ENCODE measurements at places on chromosomes 2 and 18.

- DNase-seq: no peak
Observed at GRCh38 chr18:49597157-49597931, 35.5 kb downstream of the LIPG start.

DNA sequence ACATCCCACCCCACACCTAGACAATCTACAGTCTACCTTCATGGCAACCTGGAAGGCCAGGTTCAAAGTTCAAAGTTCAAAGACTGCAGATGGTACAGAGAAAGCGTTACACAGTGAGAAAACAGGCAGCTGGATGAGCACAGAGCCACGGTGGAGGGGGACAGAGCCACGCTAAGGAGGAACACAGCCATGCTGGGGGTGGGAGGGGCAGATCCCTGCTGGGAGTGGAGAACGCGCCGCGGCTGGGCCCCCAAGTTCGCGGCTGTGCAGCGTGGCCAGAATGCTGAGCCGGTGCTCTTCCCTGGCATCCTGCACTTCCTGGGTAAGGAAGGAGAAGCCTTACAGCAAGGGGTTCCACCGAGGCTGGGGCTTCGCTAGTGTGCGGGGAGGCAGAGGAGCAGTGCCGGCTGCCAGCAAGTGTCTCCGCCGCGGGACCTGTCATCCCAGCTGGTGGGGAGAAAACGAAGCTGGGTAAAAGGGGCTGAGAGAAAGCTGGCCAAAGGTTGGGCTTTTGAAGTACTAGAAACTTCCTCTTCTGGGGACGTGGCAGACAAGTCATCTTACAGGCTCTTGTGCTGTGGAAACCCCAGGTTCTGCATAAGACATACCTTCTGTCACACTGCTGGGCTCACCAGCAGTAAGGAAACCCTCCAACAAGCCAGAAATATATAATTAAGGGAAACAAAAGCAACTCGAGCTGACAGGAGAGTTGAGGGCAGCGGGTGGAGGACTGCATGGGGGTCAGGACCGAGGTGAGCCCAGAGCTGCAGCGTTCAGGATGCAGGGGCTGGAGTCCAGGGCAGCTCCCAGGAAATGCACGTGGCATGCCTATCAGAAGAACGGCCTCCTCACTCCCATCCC is 115.5 kb downstream of the HDAC4 start:
- DNase-seq: no peak

GRCh38 chr18:45745817-45746461 is 22.0 kb downstream of the SLC14A1 start:
- no peak for DNase-seq

DNA sequence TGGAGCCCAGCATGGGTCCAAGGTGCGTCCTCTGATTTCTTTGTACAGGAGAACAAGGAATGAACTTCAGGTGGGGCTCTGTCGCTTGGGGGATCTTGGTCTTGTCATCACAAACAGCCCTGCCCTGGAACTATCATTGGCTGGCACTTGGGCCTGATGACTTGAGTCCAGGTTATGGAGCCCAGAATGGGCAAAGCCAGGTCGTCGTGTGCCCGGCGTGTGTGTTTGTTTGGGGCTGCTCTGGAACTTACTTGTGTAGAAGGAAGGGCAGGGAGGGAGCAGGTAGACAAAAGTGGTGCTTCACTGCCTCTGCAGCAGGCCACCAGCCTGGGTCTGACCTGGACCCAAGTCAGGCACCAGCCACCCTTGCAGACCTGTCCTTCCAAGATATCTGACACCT is 306.3 kb upstream of the HS6ST1 start:
- DNase-seq: no peak

DNA sequence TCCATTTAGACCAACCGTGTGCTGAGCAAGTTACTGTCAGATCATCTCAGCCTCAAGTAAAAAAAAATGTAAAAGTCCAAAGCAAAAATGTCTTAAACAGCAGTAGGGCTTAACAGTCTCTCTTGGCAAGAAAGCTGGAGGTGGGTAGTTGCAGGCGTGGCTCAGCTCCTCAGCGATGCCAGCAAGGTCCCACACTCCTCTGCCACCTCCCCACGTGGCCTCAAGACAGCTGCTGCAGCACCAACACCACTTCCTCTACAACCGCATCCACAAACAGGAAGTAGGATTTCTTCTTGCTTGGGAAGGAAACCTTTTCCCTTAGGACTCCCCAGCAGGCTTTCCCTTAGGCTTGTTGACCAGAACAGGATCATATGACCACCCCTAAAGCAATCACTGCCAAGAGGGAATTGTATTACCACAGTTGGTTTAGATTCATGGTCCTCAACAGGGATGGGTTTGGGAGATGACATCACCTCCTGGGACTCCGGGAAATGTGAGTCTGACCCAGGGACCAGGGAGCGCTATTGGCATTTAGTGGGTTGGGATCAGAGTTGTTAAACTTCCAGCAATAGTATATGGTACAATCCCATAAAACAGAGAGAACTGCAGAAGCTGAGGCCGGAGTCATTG is 97.1 kb downstream of the MAPK4 start:
- no peak for DNase-seq

- no peak for DNase-seq
Observed at GRCh38 chr18:23401400-23402347, 51.4 kb upstream of the RIOK3 start.

GRCh38 chr2:122072666-122073065 is 317.2 kb downstream of the TSN start:
- DNase-seq: no peak

GRCh38 chr18:22505141-22505591 is 87.5 kb upstream of the CTAGE1 start:
- DNase-seq: no peak

- no peak for DNase-seq
Observed at GRCh38 chr2:203804070-203804469, 63.5 kb upstream of the CTLA4 start.

- DNase-seq: no peak
Observed at GRCh38 chr2:69499966-69500365, 62.7 kb upstream of the NFU1 start.

DNA sequence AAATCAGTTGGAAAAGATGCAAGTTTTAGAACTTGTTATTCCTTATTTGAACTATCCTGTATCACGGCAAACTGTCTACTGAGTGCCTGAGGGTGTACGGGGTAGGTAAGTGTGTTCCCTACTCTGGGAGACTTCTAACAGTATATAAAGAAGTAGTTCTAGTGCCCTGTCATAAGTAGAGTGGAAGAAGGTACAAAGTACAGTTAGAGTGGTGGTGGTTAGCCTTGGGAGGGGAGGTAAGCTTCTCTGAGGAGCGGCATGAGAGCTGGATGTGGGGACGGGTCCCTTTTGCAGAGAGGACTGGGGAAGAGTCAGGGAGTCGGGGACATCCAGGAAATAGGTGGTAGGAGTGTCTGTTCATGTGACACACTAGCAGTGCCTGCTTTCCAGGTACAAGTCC is 48.5 kb downstream of the DGKD start:
- DNase-seq: no peak

- no peak for DNase-seq
Observed at GRCh38 chr2:240440251-240440650, 4.8 kb downstream of the GPC1 start.

- DNase-seq: no peak
Observed at GRCh38 chr2:1350111-1350510, 63.2 kb upstream of the TPO start.

DNA sequence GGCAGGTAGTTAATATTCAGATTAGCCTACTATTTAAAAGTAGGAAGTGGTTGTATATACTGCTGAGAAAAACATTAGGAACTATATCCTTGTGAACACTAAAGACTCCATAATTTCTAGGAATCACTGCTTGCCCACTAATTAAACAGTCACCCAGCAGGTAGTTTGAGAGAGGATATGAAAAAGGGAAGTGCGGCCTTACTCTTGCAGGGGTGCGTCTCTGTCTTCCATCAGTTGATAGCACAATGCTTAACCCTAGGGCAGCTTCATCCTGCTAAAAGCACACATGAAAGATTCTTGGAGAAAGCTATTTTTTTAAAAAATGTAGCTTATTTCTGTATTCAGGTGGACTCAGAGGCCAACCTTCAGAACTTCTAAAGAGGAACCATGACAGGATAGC is 53.1 kb upstream of the ATP5MC3 start:
- no peak for DNase-seq

GRCh38 chr2:231682603-231683291 is 25.6 kb upstream of the PTMA start:
- no peak for DNase-seq

GRCh38 chr2:216575465-216575864 is 57.8 kb upstream of the IGFBP2 start:
- no peak for DNase-seq

- no peak for DNase-seq
Observed at GRCh38 chr18:50665519-50665918, 105.6 kb downstream of the MAPK4 start.

GRCh38 chr2:49754381-49754780 is 600.1 kb upstream of the FSHR start:
- no peak for DNase-seq

DNA sequence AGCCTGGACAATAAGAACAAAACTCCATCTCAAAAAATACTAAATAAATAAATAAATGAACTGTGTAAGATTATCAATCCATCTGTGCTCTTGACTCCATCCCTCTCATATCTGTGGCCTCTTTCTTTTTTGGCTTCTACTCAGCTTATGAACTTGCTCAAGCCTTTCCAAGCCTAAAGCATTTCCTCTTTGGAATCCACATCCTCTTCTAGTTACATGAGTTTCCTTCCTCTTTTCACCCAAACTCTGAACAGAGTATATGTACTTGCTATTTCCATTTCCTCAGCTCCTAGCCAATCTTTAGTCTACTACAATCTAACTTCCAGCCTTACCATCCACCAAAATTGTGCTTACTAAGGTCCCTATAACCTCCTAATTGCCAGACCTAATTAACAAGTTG is 2.5 kb upstream of the DNAJC10 start:
- DNase-seq: no peak

GRCh38 chr2:149055751-149056150 is 17.3 kb downstream of the LYPD6B start:
- DNase-seq: no peak

GRCh38 chr2:120737340-120738101 is 1.9 kb downstream of the GLI2 start:
- DNase-seq: no peak

GRCh38 chr2:134354611-134355010 is 100.7 kb downstream of the MGAT5 start:
- DNase-seq: no peak

DNA sequence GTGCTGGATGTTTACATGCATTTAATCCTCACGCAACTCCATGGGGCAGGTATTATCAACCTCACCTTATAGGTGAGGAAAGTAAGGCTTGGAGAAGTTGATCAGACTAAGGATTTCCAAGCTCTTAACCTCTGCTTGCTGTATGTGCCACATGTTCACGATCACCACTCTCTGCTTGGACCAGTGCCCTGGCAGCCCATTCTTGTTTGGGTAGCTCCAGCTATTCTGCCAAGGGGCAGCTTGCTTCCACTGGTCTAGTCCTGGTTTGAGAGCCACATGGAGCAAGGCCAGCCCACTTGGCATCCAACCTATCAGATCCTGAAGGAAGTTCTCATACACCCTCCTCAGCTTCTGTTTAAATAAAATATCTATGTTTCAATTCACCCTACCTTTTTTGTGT is 14.3 kb downstream of the PLB1 start:
- no peak for DNase-seq

- no peak for DNase-seq
Observed at GRCh38 chr2:13201924-13202323, 485.2 kb downstream of the TRIB2 start.

GRCh38 chr2:204590063-204590462 is 44.8 kb downstream of the PARD3B start:
- DNase-seq: no peak

GRCh38 chr2:216142540-216142939 is 33.4 kb downstream of the XRCC5 start:
- DNase-seq: no peak

DNA sequence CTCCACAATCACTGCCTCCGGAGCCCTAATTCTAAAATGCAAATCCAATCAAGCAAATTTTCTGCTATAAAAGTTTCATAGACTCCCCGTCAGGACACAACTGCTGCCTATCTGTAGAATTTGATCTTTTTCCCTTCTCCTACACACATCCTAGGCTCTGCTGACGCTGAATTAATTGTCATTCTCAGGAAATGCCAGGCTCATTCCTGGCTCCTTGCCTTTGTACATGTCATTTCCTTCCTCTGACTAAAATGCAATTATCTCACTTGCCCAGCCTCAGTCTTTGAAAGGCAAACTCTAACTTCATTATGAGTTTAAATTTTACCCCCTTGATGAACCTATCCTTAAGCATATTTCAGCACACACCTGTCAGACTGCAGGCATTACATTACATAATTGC is 844.9 kb upstream of the CRIM1 start:
- no peak for DNase-seq

- no peak for DNase-seq
Observed at GRCh38 chr2:125405816-125406215, 1250.1 kb upstream of the GYPC start.

- no peak for DNase-seq
Observed at GRCh38 chr2:12259493-12259892, 457.2 kb upstream of the TRIB2 start.

- DNase-seq: no peak
Observed at GRCh38 chr2:102111823-102112222, 30.7 kb upstream of the IL1R1 start.

DNA sequence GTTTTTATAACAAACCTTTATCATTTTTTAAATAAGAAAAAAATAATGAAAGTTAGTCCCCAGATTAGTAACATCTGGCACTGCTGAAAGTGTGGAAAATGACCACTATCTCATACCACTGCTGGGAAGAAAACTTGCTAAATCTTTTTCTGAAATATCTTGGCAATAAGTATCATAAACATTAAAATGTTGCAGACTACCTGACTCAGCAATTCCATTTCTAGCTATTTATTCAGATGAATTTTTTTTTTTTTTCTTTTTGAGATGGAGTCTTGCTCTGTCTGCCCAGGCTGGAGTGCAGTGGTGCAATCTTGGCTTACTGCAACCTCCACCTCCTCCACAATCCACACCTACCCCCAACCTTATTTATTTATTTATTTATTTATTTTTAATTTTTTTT is 35.3 kb upstream of the SOS1 start:
- no peak for DNase-seq

- no peak for DNase-seq
Observed at GRCh38 chr2:7841751-7842150, 840.1 kb upstream of the ID2 start.

DNA sequence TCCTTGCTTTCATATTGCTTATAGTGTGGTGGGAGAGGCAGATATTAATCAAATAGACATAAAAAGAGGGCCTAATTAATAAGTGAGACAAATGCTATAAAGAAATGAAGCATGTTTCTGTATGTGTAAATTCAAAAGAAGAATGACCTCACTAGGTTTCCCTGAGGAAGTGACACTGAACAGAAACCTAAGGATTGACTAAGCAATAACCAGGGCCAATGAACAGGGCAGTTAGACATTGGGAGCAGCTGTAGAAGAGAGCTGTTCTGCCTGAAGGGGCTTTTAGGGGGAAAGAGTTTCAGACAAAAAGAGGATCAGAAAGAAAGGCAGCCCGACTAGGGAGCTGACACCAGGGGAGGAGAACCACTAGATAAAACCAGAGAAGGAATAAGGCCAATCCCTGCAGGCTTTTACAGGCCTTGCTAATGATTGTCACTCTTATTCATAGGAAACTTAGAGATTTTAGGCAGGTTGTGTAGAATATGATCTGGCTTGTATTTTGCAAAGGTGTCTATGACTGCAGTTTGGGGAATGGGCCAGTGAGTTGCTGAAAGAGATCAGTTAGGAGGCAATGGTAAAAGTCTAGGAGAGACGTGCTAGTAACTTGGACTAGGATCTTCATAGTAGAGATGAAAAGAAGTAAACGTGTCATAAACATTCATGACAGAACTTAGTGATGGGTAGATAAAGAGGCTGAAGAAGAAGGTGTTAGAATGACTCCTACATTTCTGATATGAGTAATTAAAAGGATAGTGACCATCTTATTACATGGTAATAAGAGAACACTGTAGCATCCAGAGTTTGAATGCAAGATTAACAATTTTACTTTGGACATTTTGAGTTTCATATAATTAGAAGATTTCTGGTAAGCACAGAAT is 26.8 kb upstream of the NABP1 start:
- no peak for DNase-seq

All from activated CD8-positive, alpha-beta memory T cell treated with anti-CD3 and anti-CD28 coated beads for 1 hour (primary cell).